ENCODE measurements at places on chromosomes 5 and 9. TPM values are rescaled to one million over a fixed set of nuclear protein-coding genes. Genes with fewer than 3 reads are reported as not detected.

HRH2 gene
- 16.9 TPM for total RNA-seq

DNA sequence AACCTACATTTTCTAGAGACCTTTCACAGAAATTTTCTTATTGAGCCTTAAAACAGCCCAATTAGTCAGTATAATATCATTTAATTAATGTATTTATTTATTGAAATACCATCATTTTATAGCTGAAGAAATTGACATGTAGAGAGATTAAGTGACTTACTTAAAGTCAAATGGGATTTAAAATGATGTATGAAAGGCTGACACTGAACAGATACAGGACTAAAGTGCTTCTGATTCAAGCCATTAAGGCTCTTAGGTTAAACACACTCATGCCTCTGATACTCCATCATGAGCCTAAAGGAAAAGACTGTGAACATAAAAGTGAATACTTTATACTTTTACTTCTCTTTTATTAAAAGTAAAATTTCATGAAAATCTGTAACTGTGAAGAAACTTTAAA lies 12.8 kb downstream of the C9orf72 start:
- no peak for DNase-seq
- peaks cover 19% of the 10 kb centered on the region for H3K36me3 ChIP-seq
- no peaks in the 10 kb centered on the region for H3K27me3 ChIP-seq
- peaks cover 20% of the 10 kb centered on the region for H3K4me1 ChIP-seq
- H3K27ac ChIP-seq = no peak overlapping the region

- no peak overlapping the region for H3K27ac ChIP-seq
- DNase-seq = no peak
- H3K4me3 ChIP-seq = no peak overlapping the region
- H3K27me3 ChIP-seq = no peaks in the 10 kb centered on the region
Measured at GRCh38 chr5:67286006-67286405, 89.4 kb upstream of the CD180 start.

DNA sequence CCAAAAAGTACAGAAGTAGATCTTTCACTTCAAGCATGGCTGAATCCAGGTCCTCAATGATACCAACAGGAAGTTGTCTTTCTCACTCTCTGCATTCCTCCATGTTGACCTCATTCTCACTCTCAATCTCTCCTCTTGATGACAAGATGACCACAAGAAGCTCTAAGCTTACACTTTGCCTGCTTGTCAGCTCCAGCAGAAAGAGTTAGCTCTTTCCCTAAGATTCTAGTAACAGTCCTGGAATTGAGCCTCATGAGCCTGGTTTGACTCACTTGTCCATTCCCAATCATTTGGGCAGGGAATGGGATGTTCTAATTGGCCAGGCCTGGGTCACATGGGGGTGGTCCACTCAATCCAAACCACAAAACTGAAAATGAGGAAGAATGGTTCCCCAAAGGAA lies 3.3 kb upstream of the CLTA start:
- no peak overlapping the region for H3K4me3 ChIP-seq
- H3K27ac ChIP-seq = no peak overlapping the region
- H3K27me3 ChIP-seq = no peaks in the 10 kb centered on the region
- peaks cover 14% of the 10 kb centered on the region for H3K4me1 ChIP-seq
- peaks cover 6% of the 10 kb centered on the region for H3K36me3 ChIP-seq
- DNase-seq = no peak

GRCh38 chr5:158117467-158118160 lies 258.7 kb upstream of the CLINT1 start:
- H3K27me3 ChIP-seq = peaks cover 18% of the 10 kb centered on the region
- no peak for DNase-seq
- H3K4me1 ChIP-seq = no peaks in the 10 kb centered on the region
- no peak overlapping the region for H3K27ac ChIP-seq

- no peaks in the 10 kb centered on the region for H3K4me1 ChIP-seq
- peaks cover 9% of the 10 kb centered on the region for H3K27me3 ChIP-seq
- no peak for DNase-seq
- H3K36me3 ChIP-seq = no peaks in the 10 kb centered on the region
Measured at GRCh38 chr9:89595646-89596045, 9.2 kb upstream of the GADD45G start.

Measured in activated CD4-positive, alpha-beta T cell treated with anti-CD3 and anti-CD28 coated beads for 36 hours (primary cell).